CD4-positive, alpha-beta memory T cell (primary cell): ENCODE measurements at places on chromosomes 2 and 18.

GRCh38 chr2:236321415-236321814 lies 57.2 kb upstream of the ASB18 start:
- no peaks in the 10 kb centered on the region for H3K36me3 ChIP-seq
- DNase-seq: no peak
- no peak overlapping the region for H3K4me3 ChIP-seq
- no peaks in the 10 kb centered on the region for H3K4me1 ChIP-seq
- no peak overlapping the region for H3K27ac ChIP-seq

GRCh38 chr2:42246562-42246961 lies 77.4 kb downstream of the EML4 start:
- no peak overlapping the region for H3K27ac ChIP-seq
- H3K4me1 ChIP-seq: peaks cover 53% of the 10 kb centered on the region
- H3K36me3 ChIP-seq: peaks cover 14% of the 10 kb centered on the region
- H3K4me3 ChIP-seq: no peak overlapping the region

GRCh38 chr2:80568011-80568410 lies 263.5 kb upstream of the LRRTM1 start:
- no peak overlapping the region for H3K4me3 ChIP-seq
- DNase-seq: no peak
- H3K36me3 ChIP-seq: no peaks in the 10 kb centered on the region
- H3K27ac ChIP-seq: no peak overlapping the region

DNA sequence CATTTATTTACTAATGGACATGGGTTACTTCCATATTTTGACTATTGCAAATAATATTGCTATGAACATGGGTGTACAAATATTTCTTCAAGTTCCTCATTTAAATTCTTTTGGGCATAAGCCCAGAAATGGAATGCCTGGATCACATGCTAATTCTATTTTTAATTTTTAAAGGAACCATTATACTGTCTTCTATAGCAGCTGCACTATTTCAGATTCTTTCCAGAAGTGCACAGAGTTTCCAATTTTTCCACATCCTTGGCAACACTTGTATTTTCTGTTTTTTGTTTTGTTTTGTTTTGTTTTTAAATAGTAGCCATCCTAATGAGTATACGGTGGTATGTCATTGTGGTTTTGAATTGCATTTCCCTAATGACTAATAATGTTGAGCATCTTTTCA lies 8.5 kb upstream of the RALBP1 start:
- H3K27me3 ChIP-seq: no peaks in the 10 kb centered on the region
- no peak overlapping the region for H3K4me3 ChIP-seq
- no peak for DNase-seq
- H3K27ac ChIP-seq: no peak overlapping the region
- H3K4me1 ChIP-seq: no peaks in the 10 kb centered on the region

DNA sequence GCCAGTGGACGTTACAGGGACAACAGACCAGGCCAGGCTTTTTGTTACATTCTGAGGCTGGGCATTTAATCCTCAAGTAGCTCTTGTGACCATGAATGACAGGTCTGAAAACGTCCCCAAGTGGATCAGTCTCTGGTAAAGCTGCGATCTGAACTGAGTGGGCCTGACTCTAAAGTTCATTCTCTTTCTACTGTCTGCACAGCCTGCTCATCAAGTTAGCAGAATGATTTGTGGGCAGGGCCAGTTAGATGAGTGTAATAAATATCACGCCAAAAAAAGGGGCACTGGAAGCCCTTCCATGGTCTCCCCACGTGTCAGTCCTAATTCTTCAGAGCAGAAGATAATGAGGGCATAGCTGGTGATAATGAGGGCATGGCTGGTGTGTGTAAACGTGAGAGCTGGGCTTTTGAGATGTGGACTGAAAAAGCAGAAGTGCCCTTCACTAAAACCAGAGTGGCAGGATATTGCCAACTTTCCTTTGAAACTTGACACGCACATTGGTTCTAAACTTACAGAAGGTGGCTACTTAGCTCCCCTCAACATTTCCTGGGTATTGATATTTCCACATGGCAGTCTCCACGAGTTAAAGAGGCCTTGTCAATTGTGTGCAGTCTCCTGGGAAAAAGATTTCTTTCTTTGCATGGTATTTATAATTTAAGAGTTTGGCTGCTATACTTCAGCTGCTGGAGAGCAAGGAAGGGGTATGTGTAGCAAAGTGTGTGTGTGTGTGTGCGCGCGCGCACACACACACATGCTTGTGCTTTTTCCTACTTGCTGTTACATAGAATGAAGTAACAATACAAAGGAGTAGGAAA lies 72.7 kb upstream of the LYPD6B start:
- no peaks in the 10 kb centered on the region for H3K4me1 ChIP-seq
- no peak overlapping the region for H3K27ac ChIP-seq
- peaks cover 5% of the 10 kb centered on the region for H3K36me3 ChIP-seq
- no peak overlapping the region for H3K4me3 ChIP-seq
- no peak for DNase-seq
- H3K27me3 ChIP-seq: no peaks in the 10 kb centered on the region

DNA sequence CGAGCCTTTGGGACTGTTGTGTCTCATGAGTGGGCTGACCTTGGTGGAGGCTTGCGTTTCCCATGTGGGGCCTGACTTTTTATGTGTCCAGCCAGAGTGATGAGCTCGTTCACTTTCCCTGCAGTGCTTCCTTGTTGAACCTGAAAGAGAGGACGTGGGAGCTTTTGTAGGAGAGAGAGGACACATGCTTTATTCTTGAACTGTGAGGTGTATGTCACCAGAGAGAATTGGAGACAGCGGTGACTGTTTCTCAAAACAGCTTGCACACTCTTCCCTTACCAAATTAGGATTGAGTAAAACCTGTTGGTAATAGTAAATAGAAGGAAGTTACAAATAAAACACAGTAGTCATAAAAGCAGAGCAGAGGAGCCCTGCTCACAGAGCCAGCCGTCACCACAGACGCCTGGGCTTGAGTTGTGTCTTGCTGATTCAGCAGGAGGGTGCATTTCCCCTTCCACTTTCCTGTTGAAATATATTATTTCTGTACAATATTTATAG lies 60.7 kb downstream of the INPP4A start:
- peaks cover 93% of the 10 kb centered on the region for H3K4me1 ChIP-seq
- DNase-seq: no peak
- H3K27ac ChIP-seq: peak overlapping the region; percentile 24

- no peak overlapping the region for H3K27ac ChIP-seq
- no peaks in the 10 kb centered on the region for H3K4me1 ChIP-seq
- no peak overlapping the region for H3K4me3 ChIP-seq
- H3K27me3 ChIP-seq: no peaks in the 10 kb centered on the region
- DNase-seq: no peak
These were observed 29.3 kb upstream of the LBH start for GRCh38 chr2:30201990-30202389.

- H3K36me3 ChIP-seq: peaks cover 53% of the 10 kb centered on the region
- H3K27me3 ChIP-seq: no peaks in the 10 kb centered on the region
- H3K4me3 ChIP-seq: no peak overlapping the region
- peaks cover 5% of the 10 kb centered on the region for H3K4me1 ChIP-seq
- no peak overlapping the region for H3K27ac ChIP-seq
These were observed 9.3 kb downstream of the HADHA start for GRCh38 chr2:26235089-26235488.

DNA sequence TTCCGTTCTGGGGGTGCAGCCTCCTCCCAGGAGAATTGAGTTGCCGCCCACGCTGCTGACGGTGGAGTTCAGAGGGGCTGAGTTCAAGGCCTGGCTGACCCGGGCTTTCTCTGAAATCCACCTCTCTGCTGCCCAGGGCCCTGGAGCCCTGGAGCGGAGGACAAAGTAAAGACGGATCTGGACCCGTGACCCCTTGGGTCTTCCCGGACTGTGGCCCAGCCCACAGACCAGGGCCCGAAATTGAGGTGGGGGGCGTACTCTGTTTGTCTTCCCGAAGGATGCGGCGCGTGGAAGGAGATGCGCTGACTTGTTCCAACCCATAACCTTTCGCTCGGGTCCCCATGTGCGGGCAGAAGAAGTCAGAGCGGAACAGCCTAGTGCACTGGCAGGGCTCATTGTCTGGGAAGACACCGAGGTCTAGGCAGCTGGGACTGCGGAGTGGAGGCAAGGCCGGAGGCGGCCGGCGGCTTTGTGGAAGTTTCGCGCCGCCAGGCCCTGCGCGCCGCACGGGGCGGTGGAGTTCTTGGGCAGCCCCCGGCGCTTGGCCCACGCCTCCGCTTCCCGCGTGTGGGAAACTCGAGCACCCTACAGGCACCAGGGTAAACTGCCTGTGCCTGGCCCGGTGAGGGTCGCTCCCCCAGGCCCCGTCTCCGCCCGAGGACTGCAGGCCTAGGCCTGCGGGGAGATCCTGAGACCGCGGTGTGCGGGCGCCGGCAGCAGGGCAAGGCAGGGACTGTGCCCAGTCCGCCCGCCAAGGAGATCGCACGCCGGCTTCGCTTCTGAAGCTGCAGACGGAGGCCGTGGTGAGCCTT lies 9.8 kb downstream of the POU3F3 start:
- H3K4me3 ChIP-seq: no peak overlapping the region
- no peak overlapping the region for H3K27ac ChIP-seq
- no peaks in the 10 kb centered on the region for H3K4me1 ChIP-seq
- no peak for DNase-seq
- peaks cover 60% of the 10 kb centered on the region for H3K27me3 ChIP-seq

DNA sequence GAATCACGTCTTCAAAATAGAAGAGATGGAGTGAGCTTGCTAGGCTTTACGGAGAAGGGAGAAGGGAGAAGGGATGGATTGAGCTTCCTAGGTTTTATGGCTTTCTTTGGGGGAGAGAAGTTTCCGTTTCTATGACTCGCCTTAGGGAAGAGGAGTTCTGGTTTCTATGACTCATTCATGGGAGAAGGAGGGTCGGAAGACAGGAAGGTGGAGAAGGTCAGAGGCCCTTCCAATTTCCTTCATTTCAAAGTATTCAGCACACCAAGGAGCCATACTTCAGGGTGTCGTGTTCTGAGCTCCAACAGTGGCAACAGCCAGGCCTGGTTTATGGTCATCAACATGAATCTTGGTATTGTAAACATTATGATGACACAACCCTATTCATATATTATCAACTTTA lies 284.7 kb upstream of the VWC2L start:
- H3K27ac ChIP-seq: no peak overlapping the region
- no peak overlapping the region for H3K4me3 ChIP-seq
- no peak for DNase-seq
- no peaks in the 10 kb centered on the region for H3K27me3 ChIP-seq

GRCh38 chr18:55096263-55096951 lies 137.1 kb upstream of the CCDC68 start:
- H3K27me3 ChIP-seq: no peaks in the 10 kb centered on the region
- no peaks in the 10 kb centered on the region for H3K36me3 ChIP-seq
- no peaks in the 10 kb centered on the region for H3K4me1 ChIP-seq
- no peak for DNase-seq
- no peak overlapping the region for H3K27ac ChIP-seq

DNA sequence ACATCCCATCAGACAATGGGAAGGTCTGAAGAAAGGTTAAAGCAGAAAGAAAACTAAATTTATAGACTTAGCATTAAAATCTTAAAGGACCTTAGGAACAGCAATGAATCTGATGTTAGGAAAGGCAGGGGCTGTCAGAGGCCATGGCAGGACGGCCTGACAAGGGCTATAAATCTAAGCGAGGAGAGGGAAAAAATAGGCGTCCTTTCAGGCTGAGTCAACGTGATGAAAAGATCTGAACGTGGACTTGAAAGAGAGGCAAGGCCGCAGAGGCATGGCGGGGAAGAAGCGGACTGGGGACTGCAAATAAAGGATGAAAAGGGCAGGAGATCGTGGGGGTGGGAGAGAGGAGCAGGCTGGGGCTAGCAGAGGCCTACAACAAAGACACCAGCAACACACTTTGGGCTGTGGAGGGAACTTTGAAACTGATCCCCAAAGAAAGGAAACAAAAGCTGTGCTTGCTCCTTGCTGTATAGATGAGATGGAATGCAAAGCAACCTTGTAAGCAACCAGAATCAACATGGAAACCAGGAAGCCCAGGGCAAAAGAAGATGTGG lies 145.6 kb downstream of the NRP2 start:
- no peak overlapping the region for H3K4me3 ChIP-seq
- no peak overlapping the region for H3K27ac ChIP-seq
- H3K36me3 ChIP-seq: no peaks in the 10 kb centered on the region
- H3K27me3 ChIP-seq: no peaks in the 10 kb centered on the region
- H3K4me1 ChIP-seq: no peaks in the 10 kb centered on the region

DNA sequence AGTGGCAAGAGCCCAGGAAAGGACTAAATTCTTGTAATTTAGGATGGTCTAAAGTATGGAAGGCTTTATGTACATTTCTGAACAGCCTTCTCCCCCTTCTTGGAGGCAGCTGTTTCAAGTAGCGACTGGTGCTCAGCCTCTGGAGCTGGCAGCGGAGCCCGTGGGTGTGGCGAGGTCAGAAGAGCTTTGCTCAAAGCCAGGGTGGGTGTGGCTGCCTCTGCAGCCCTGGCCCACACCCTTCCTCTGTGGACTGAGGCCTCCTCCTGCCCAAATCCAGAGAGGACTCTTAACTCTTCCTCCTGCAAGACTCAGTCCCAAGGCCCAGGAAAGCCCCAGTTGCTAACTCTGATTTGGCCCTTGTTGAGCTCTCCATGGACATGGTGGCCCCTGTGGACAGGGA lies 202.1 kb upstream of the REV1 start:
- no peaks in the 10 kb centered on the region for H3K27me3 ChIP-seq
- DNase-seq: no peak
- H3K4me1 ChIP-seq: no peaks in the 10 kb centered on the region
- no peak overlapping the region for H3K27ac ChIP-seq
- H3K36me3 ChIP-seq: no peaks in the 10 kb centered on the region

DNA sequence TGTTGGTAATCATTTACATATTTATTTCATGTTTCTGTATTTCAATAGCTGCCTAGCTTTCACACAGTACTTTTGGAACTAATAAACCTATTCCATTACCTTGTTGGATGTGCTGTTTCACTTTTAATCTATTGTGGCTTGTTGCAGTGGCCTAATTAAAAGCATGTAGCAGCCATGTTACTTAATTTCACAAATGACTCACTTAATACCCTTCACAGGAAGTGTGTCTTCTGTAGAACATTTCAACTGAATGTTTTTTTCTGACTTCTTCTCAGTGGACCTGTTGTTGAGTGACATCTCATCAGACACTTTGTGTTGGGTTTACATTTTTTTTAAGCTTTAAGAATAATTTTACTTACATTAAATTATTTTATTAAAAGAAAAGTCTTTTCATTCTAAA lies 260.5 kb upstream of the THUMPD2 start:
- no peak overlapping the region for H3K4me3 ChIP-seq
- no peak for DNase-seq
- H3K36me3 ChIP-seq: no peaks in the 10 kb centered on the region
- no peaks in the 10 kb centered on the region for H3K27me3 ChIP-seq
- H3K4me1 ChIP-seq: no peaks in the 10 kb centered on the region

DNA sequence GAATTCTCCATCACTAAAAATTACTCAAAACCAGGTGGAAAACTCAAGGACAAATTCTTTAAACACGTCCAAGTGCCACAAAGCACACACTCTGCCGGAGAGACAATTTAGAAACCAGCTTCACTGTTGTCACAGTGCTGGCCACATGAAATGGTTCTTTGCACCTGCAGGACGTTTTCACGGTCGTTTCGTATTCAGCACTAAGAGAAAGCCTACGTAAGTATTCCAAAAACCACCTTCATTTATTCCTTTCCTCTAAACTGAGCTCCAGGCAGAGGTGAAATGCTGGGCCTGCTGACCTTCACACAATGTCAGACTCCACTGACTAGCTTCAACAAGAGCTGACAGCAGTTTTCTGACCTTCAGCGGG lies 680 bp downstream of the ATP5F1A start:
- H3K27ac ChIP-seq: peak overlapping the region; percentile 93
- no peaks in the 10 kb centered on the region for H3K27me3 ChIP-seq
- H3K4me3 ChIP-seq: peak overlapping the region; percentile 36
- H3K36me3 ChIP-seq: peaks cover 12% of the 10 kb centered on the region

GRCh38 chr18:80196528-80197320 lies 50.6 kb downstream of the PARD6G start:
- no peak overlapping the region for H3K4me3 ChIP-seq
- no peak for DNase-seq
- no peaks in the 10 kb centered on the region for H3K27me3 ChIP-seq
- H3K36me3 ChIP-seq: no peaks in the 10 kb centered on the region
- no peak overlapping the region for H3K27ac ChIP-seq
- H3K4me1 ChIP-seq: no peaks in the 10 kb centered on the region
